ENCODE measurements at places on chromosomes 6 and 20.
A peak's percentile ranks its signal among the peaks of the same experiment; 100 is the strongest.

- DNase-seq: no peak
Observed at GRCh38 chr6:16533210-16533609, 228.1 kb downstream of the ATXN1 start.

GRCh38 chr6:41801380-41801779 is 13.9 kb downstream of the TOMM6 start:
- no peak for DNase-seq

- DNase-seq: no peak
Observed at GRCh38 chr6:4743062-4743461, 33.1 kb upstream of the CDYL start.

DNA sequence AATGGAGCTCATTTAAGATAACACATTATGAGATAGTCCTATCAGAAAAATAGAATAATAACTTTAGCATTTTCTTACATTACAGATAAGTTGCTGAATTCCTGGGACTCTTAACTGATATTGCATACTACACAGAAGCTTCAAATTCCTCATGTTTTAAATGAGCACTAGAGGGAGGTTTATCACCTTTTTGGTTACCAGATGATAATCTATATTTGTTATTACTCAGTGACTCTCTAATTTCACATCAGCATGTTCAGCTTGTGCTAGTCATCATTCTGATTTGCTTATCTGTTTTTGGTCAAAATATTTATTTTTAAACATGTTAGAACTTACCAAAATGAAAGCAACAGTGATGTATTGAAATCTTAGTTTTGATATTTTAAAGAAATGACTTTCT is 20.5 kb upstream of the GJA10 start:
- DNase-seq: no peak

- DNase-seq: no peak
Observed at GRCh38 chr20:5170341-5170740, 43.5 kb downstream of the CDS2 start.

DNA sequence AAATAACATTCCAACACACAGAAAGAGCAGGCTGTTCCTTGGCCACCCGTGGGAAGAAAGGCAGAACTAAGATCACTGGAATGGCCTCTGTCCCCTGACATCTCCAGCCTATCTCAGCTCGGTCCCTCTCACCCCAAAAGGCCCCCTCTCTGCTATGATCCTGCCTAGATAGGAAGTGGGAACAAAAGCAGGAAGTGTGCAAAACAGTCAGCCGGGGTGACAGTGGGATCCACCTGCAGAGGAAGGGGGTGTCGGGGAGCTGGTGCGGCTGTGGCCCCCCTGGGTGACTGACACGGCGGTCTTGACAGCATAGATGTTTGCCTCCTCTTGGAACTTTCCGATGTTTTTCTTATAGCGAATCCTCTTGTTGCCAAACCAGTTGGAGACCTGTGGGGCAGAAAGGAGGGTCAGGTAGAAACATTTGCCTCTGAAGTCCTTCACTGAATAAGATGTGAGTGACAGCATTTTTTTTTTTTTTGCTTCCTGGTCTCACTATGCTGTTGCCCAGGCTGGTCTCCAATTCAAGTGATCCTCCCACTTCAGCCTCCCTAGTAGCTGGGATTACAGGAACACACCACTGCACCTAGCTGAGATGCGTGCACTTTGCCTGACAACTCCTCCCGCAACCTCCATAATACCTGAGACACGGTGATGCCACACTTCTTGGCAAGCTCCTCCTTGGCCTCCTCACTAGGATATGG is 2.8 kb downstream of the PBX2 start:
- peak; percentile 22 for DNase-seq

DNA sequence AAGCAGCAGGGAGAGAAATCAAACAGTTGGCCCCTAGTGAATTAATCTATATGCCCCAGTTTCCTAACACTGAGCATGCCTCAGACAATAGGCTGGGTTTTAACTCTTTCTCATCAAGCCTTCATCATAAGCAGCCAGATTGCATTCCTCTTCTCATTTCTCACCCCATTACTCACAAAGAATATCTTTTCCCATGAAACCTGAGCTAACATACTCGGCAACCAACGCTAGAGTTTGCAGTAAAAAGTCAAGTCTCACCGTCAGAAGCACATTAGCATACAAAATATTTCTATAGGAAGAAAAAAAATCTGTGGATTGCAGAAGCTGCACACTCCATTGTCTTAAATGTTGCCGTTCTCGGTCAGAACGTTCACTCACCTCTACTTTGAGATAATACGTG is 429.9 kb upstream of the ARID1B start:
- DNase-seq: no peak
